ENCODE measurements at places on chromosomes 3 and 15. TPM values are rescaled to one million over a fixed set of nuclear protein-coding genes. Genes with fewer than 3 reads are reported as not detected.

Gene FANCD2OS
- total RNA-seq, result not detected

Gene CMTM8
- 0.67 TPM for total RNA-seq

Gene RETNLB
- not detected for total RNA-seq

Gene PPM1L
- 2.0 TPM for total RNA-seq

Gene APEH
- 130 TPM for total RNA-seq

Gene FGD5
- not detected for total RNA-seq

Gene CNTN3
- total RNA-seq, result 32.7 TPM

Gene ASTE1
- total RNA-seq, result 4.4 TPM

Gene KLHL6
- 0.67 TPM for total RNA-seq

Gene CLSTN2
- total RNA-seq, result 0.16 TPM

Gene C3orf62
- total RNA-seq, result 2.3 TPM

Gene GRM7
- not detected for total RNA-seq

Gene CAPN3
- 2.8 TPM for total RNA-seq

Gene AZI2
- total RNA-seq, result 80.8 TPM

Gene STX19
- total RNA-seq, result not detected

Gene FBLN2
- not detected for total RNA-seq

Gene GOLGA6L22
- total RNA-seq, result not detected

Gene TMEM108
- 0.50 TPM for total RNA-seq

Gene EHHADH
- 9.0 TPM for total RNA-seq

Gene ARPP21
- not detected for total RNA-seq

Gene EXD1
- not detected for total RNA-seq

Gene SLC38A3
- total RNA-seq, result not detected

Gene FBXW12
- total RNA-seq, result not detected

Gene CYP11A1
- total RNA-seq, result 2.3 TPM

Gene HCN4
- not detected for total RNA-seq

Gene AP3B2
- 5.5 TPM for total RNA-seq

Gene SPINK8
- total RNA-seq, result not detected

Gene ISL2
- total RNA-seq, result not detected

Gene MITF
- total RNA-seq, result 8.3 TPM

Gene C2CD4A
- total RNA-seq, result not detected

Gene TYRO3
- total RNA-seq, result 17.0 TPM

Gene CCR1
- not detected for total RNA-seq

Gene MYRIP
- not detected for total RNA-seq

Gene THBS1
- total RNA-seq, result 1,502 TPM

Gene ATP13A5
- total RNA-seq, result not detected

Gene CXCR6
- not detected for total RNA-seq

Gene CD96
- not detected for total RNA-seq

Gene FEZF2
- total RNA-seq, result not detected

Gene PTPN23
- total RNA-seq, result 46.6 TPM

Gene HYAL1
- total RNA-seq, result 0.17 TPM

Gene APOD
- 31.7 TPM for total RNA-seq

Gene MUC20
- 0.64 TPM for total RNA-seq
